ENCODE measurements at places on chromosomes 11 and 22.

- no peaks in the 10 kb centered on the region for H3K27me3 ChIP-seq
- H3K4me3 ChIP-seq, result peak overlapping the region; percentile 84
- H3K27ac ChIP-seq, result peak overlapping the region; percentile 76
- peaks cover 10% of the 10 kb centered on the region for H3K4me1 ChIP-seq
- H3K36me3 ChIP-seq, result no peaks in the 10 kb centered on the region
These were observed 1.1 kb downstream of the RBFOX2 start for GRCh38 chr22:36027579-36027934.

- peaks cover 19% of the 10 kb centered on the region for H3K4me1 ChIP-seq
- H3K27me3 ChIP-seq, result no peaks in the 10 kb centered on the region
- peaks cover 3% of the 10 kb centered on the region for H3K36me3 ChIP-seq
- no peak for DNase-seq
- H3K27ac ChIP-seq, result no peak overlapping the region
These were observed 2.1 kb downstream of the OAF start for GRCh38 chr11:120212926-120213325.

GRCh38 chr11:120400564-120401364 lies 64.6 kb downstream of the ARHGEF12 start:
- DNase-seq, result peak; percentile 99
- H3K4me1 ChIP-seq, result peaks cover 7% of the 10 kb centered on the region
- no peaks in the 10 kb centered on the region for H3K36me3 ChIP-seq
- H3K4me3 ChIP-seq, result peak overlapping the region; percentile 58
- peak overlapping the region; percentile 27 for H3K27ac ChIP-seq

GRCh38 chr11:62575156-62575555 lies 1.5 kb upstream of the EEF1G start:
- no peaks in the 10 kb centered on the region for H3K27me3 ChIP-seq
- H3K4me1 ChIP-seq, result peaks cover 13% of the 10 kb centered on the region
- DNase-seq, result no peak

- H3K36me3 ChIP-seq, result peaks cover 22% of the 10 kb centered on the region
- no peak overlapping the region for H3K4me3 ChIP-seq
- no peaks in the 10 kb centered on the region for H3K27me3 ChIP-seq
- peaks cover 37% of the 10 kb centered on the region for H3K4me1 ChIP-seq
- peak overlapping the region; percentile 48 for H3K27ac ChIP-seq
These were observed 4.8 kb downstream of the LIF start for GRCh38 chr22:30241576-30242371.

DNA sequence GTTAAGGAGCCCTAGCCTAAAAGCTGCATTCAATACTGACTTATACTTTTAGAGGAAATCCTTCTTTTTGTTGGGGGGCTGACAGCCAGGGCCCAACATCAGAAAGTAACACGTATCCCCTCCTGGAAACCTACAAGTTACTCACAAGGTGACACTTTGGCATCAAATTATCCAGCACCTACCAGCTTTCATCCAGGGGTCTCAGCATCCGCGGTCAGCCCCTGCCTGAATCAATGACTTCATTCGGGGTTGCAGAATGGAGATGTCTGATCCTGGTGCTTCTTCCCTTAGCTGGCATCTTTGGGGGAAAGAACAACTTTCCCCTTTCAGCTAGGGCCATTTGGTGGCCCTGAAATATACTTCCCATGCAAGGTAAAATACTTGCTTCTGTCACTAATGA lies 5.3 kb upstream of the NAP1L4 start:
- no peaks in the 10 kb centered on the region for H3K27me3 ChIP-seq
- H3K4me3 ChIP-seq, result no peak overlapping the region
- H3K4me1 ChIP-seq, result peaks cover 5% of the 10 kb centered on the region
- peaks cover 20% of the 10 kb centered on the region for H3K36me3 ChIP-seq

- H3K4me1 ChIP-seq, result no peaks in the 10 kb centered on the region
- no peaks in the 10 kb centered on the region for H3K27me3 ChIP-seq
- H3K4me3 ChIP-seq, result no peak overlapping the region
- no peaks in the 10 kb centered on the region for H3K36me3 ChIP-seq
- no peak for DNase-seq
- no peak overlapping the region for H3K27ac ChIP-seq
These were observed 6.9 kb downstream of the SCN2B start for GRCh38 chr11:118169300-118170140.

GRCh38 chr11:119844808-119845207 lies 115.8 kb upstream of the NECTIN1 start:
- H3K4me1 ChIP-seq, result no peaks in the 10 kb centered on the region
- H3K4me3 ChIP-seq, result no peak overlapping the region
- H3K27ac ChIP-seq, result no peak overlapping the region
- H3K27me3 ChIP-seq, result peaks cover 3% of the 10 kb centered on the region
- no peak for DNase-seq
- no peaks in the 10 kb centered on the region for H3K36me3 ChIP-seq

- DNase-seq, result no peak
- H3K27me3 ChIP-seq, result no peaks in the 10 kb centered on the region
- H3K4me3 ChIP-seq, result no peak overlapping the region
- H3K4me1 ChIP-seq, result peaks cover 7% of the 10 kb centered on the region
- H3K36me3 ChIP-seq, result no peaks in the 10 kb centered on the region
These were observed 9.0 kb upstream of the PLAAT2 start for GRCh38 chr11:63572026-63572688.

DNA sequence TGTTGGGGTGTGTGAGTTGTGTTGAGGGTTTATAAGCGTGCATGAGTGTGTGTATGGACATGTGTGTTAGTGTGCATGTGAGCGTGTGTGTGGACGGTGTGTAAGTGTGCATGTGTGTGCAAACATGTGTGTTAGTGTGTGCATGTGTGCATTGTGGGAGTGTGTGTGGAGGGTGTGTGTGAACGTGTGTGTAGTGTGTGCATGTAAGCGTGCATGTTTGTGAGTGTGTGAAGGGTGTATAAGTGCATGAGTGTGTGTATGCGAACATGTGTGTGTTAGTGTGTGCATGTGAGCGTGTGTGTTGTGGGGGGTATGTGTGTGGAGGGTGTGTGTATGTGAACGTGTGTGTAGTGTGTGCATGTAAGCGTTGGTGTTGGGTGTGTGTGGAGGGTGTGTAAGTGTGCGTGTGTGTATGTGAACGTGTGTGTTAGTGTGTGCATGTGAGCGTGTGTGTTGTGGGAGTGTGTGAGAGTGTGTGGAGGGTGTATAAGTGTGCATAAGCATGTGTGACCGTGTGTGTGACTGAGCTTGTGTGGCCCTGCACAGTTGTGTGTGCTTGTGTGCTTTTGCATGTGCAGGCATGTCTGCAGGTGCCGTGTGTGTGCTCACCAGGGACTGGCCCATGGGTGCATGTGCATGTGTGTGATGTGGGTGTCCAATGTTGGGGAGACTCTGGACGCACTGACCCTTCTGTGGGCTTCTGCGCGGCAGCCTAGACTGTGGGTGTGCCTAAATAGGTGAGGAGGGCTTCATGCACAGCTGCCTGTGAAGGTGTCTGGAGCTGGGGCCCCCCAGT lies 866.2 kb downstream of the TBC1D22A start:
- no peak for DNase-seq
- no peaks in the 10 kb centered on the region for H3K4me1 ChIP-seq
- H3K27ac ChIP-seq, result no peak overlapping the region

DNA sequence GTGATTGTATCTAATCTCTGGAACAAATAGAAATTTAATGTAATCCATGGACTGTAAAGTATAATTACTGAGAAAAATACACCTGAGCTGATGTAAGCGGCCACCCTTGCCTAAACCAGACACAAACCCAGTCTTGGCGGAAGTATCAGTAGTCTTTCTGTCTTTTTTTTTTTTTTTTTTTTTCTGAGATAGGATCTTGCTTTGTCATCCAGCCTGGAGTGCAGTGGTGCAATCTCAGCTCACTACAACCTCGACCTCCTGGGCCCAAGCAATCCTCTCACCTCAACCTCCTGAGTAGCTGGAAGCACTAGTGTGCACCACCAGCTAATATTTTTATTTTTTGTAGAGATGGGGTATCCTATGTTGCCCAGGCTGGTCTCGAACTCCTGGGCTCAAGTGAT lies 5.5 kb upstream of the CXCR5 start:
- DNase-seq, result no peak
- H3K27ac ChIP-seq, result no peak overlapping the region

GRCh38 chr11:1297011-1297575 lies 12.3 kb downstream of the TOLLIP start:
- H3K4me3 ChIP-seq, result no peak overlapping the region
- no peaks in the 10 kb centered on the region for H3K27me3 ChIP-seq
- H3K4me1 ChIP-seq, result no peaks in the 10 kb centered on the region
- H3K27ac ChIP-seq, result no peak overlapping the region

DNA sequence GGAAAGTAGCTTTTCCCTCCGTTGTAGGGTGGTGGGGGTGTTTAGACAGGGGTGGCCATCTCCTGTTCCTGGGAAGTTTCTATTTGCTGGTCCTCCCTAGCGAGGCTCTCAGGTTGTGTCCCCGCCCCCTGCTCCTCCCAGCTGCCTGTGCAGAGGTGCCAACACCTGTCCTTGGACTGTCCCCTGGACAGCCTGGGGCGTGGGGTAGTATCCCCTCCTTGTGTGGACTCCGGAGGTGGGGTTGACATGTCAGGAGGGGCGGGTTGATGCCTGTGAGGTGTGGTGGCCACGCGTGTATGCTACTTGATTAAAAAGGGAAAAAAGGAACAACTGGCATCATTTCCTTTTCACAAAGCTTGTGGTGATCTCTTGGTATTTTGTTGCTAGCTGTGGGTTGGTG lies 14.3 kb upstream of the RANBP1 start:
- no peak overlapping the region for H3K27ac ChIP-seq
- no peaks in the 10 kb centered on the region for H3K27me3 ChIP-seq
- H3K4me1 ChIP-seq, result no peaks in the 10 kb centered on the region
- H3K36me3 ChIP-seq, result peaks cover 26% of the 10 kb centered on the region
- H3K4me3 ChIP-seq, result no peak overlapping the region

GRCh38 chr11:75667255-75667830 lies 1.5 kb downstream of the MAP6 start:
- H3K4me3 ChIP-seq, result no peak overlapping the region
- H3K36me3 ChIP-seq, result no peaks in the 10 kb centered on the region
- H3K4me1 ChIP-seq, result no peaks in the 10 kb centered on the region
- H3K27ac ChIP-seq, result no peak overlapping the region

GRCh38 chr11:112396076-112396475 lies 135.4 kb upstream of the PLET1 start:
- no peaks in the 10 kb centered on the region for H3K36me3 ChIP-seq
- DNase-seq, result peak; percentile 24
- no peak overlapping the region for H3K4me3 ChIP-seq
- no peak overlapping the region for H3K27ac ChIP-seq

- H3K4me1 ChIP-seq, result peaks cover 2% of the 10 kb centered on the region
- H3K4me3 ChIP-seq, result no peak overlapping the region
- no peaks in the 10 kb centered on the region for H3K27me3 ChIP-seq
- DNase-seq, result peak; percentile 60
- H3K27ac ChIP-seq, result peak overlapping the region; percentile 25
- H3K36me3 ChIP-seq, result no peaks in the 10 kb centered on the region
These were observed 28.1 kb upstream of the ACAT1 start for GRCh38 chr11:108093128-108093904.

- peak; percentile 48 for DNase-seq
- no peak within 1 kb of the TSS for H3K27ac ChIP-seq
- H3K4me3 ChIP-seq, result peak within 1 kb of the TSS; percentile 63
- H3K27me3 ChIP-seq, result no peaks in the 10 kb centered on the region
These were observed at the start of gene OR52N2 for GRCh38 chr11:5808500-5809121. OR52N2 (plus strand) TSS chr11:5808924; CDS start chr11:5820336, 11,412 bp downstream.

DNA sequence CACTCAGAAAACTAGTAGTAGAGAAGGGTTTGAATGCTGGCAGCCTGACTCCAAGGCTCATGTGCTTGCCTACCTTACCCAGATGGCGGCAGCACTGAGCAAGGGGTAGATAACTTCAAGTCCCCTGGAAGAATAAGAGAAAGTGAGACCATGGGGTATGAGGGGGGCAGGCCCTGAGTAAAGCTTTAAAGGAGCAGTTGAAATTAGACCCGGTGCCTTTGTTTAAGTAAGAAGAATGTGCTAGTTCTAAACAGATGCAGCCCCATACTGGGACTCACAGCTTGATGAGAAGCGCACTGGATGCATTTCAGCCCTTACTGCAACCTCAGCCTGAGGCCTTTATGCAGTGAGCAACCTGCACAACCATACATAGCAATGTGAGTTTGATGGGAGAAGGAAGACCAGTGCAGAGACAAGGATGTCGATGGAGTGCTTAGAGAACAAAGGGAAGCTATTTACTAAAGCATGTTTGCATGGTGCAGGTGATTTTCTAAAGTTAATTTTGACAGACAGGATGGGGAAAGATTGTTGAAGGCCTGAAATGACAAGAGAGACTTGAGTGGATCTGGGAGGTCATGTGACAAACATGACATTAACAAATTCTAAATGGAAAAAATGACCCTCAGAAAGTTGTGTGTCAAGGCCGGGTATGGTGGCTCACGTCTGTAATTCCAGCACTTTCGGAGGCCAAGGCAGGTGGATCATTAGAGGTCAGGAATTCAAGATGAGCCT lies 27.1 kb upstream of the TMA7B start:
- H3K4me3 ChIP-seq, result no peak overlapping the region
- DNase-seq, result no peak
- no peaks in the 10 kb centered on the region for H3K36me3 ChIP-seq
- no peaks in the 10 kb centered on the region for H3K4me1 ChIP-seq
- peaks cover 9% of the 10 kb centered on the region for H3K27me3 ChIP-seq
- no peak overlapping the region for H3K27ac ChIP-seq

- H3K36me3 ChIP-seq, result no peaks in the 10 kb centered on the region
- peak overlapping the region; percentile 47 for H3K4me3 ChIP-seq
- no peaks in the 10 kb centered on the region for H3K27me3 ChIP-seq
These were observed 756.8 kb downstream of the NTM start for GRCh38 chr11:132126973-132127899.

DNA sequence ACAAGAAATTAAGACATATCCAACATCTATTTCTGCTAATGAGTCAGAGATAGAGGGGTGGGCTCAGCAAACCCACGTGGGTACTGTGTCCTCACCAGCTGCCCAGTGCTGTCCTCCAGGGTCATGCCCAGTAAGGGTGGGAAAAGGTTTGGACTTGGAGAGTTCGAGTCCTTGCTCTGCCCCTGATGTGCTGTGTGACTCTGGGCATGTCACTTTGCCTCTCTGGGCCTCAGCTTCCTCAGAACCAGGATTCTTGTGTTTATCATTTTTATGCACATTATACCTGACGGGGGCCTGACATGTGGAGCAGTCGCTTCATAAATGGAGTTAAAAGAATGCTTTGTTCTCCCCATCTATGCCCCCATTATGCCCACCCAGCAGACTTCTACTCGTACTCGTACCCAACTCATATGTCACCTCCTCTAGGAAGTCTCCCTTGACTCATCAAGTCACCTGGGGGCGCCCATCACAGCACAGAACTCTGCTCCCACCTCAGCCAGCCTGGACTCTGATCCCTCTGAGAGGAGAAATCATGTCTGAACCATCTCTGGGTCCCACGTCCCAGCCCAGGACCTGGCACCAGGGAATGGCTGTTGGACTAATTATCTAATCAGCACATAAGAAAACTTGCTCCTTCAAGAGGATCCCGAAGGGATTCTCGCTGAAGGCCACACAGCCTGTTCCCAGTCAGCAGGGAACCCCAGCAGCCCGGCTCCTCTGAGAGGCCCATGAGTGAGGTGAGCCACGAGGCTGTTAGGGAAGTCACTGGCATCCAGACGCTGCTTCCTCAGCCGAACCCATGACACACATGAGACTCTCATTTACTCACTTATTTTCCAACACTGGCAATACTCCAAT lies 38.7 kb upstream of the TSKU start:
- no peak overlapping the region for H3K4me3 ChIP-seq
- peaks cover 5% of the 10 kb centered on the region for H3K27me3 ChIP-seq
- H3K36me3 ChIP-seq, result no peaks in the 10 kb centered on the region
- no peak for DNase-seq

Data from fibroblast of lung (primary cell).